ENCODE measurements at places on chromosomes 5 and 9.

GRCh38 chr9:134373953-134374300 lies 47.7 kb downstream of the RXRA start:
- no peak for DNase-seq

DNA sequence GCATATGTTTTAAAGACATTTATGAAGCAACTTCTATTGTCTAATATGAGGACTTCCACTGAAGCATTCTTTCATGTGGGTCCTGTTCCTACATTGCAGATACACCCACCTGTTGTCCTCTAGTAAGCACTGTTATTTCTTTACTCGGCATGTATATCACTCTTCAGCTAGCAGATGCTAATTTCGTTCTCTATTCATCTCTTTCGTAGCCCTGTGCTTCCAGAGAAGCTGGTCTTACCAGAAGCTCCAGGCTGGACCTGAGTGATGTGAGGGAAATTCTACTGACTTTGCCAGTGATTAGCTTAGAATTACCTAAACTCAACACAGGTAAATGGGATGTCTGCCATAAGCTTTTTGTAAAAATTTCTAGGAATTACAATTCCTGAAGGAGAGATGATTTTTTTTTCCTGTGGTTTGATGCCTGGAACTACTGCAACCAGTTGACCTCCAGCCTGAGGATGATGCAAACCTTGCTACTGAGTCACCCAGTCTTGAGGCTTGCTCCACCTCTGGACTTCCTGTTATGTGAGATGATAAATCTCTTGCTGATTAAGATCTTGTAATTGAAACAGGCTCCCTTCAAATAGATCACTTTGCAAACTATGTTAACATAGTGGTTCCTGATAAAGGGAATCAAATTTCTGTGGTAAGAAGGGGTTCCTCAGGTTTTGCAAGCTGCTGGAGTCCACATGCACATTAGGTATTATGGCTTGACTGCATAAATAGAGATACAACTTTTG lies 52.2 kb upstream of the SPINK5 start:
- DNase-seq = no peak

DNA sequence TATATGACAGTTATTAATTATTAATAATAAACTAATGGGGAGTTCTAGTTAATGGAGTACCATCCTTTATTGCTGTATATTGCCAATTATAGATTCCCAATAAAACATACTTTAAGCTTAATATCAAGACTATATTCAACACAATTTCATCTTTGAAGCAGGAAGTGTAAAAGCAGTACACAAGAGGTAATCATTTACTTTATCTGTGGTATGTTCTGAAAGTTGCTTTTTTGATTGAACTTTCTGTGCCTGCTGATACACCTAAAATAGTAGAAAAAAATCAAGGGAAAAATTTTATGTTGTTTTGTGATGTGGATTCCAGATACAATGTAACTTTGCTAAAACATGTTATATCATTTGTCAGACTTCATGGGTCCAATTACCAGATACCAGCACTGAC lies 58.0 kb downstream of the ACO1 start:
- DNase-seq = no peak

DNA sequence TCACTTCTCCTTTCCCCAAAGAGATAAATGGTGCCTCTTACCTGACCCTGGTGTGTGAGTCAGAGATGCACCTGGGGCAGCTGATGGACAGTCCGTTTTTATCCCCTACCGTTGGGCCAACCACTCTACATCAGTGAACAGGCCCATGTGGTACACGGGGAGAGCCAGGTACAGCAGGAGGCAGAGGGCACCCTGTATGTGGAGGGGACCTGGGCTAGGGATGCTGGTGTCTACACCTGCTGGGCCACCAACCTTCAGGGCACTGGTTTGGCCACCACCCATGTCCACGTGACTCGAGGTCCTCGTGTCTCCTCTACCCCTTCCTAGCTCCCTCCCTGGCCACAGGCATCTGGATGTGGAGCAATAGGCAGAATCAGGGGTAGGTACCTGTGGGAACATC lies 22.7 kb upstream of the ANXA6 start:
- DNase-seq = no peak

GRCh38 chr9:69218166-69218565 lies 44.1 kb downstream of the TJP2 start:
- DNase-seq = peak; percentile 11

- DNase-seq = no peak
Measured at GRCh38 chr5:103783669-103784068, 221.1 kb upstream of the NUDT12 start.

- no peak for DNase-seq
Measured at GRCh38 chr5:172696171-172696849, 55.2 kb downstream of the NEURL1B start.

- no peak for DNase-seq
Measured at GRCh38 chr5:66661149-66661548, 65.0 kb downstream of the MAST4 start.

- DNase-seq = no peak
Measured at GRCh38 chr5:98065261-98065909, 708.1 kb upstream of the RGMB start.

- DNase-seq = no peak
Measured at GRCh38 chr5:68489556-68489955, 274.0 kb downstream of the PIK3R1 start.

- DNase-seq = no peak
Measured at GRCh38 chr9:36894695-36895310, 139.3 kb downstream of the PAX5 start.

GRCh38 chr9:117682955-117683710 lies 21.1 kb upstream of the TLR4 start:
- no peak for DNase-seq

GRCh38 chr5:170404398-170404797 lies 15.2 kb upstream of the KCNMB1 start:
- DNase-seq = no peak

GRCh38 chr5:80141681-80142080 lies 106.5 kb downstream of the THBS4 start:
- no peak for DNase-seq

- DNase-seq = no peak
Measured at GRCh38 chr9:123866497-123866896, 63.4 kb downstream of the DENND1A start.

DNA sequence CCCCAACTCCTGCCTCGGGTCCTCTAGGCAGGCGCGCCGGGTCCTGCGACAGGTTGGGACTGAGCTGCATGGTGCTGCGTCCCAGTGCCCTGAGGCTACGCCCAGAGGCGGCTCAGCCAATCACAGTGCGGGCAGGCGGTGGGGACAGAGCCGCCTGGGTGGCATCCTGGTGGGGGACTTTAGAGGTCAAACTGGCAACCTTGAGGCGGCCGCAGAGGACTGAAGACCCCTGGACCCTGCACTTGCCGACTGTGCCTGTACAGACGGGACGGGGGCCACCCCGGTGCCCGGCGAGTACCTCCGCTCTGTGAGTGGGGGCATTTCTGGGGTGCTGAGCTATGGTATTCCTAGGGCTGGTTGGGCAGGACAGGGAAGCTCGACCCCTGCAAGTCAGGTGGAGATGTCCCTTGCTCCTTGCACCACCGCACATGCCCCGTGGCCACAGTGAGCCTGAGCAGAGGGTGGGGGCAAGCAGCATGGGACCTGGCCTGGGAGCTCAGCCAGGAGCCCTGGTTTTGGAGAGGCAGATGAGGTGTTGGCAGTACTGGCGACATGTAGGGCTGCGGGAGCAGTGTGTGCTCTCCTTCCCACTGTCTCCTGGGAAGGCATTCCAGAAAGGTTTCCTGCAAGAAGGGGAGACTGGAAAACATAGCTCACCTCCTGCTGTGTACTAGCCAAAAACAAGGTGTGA lies 45.5 kb downstream of the CTSL start:
- DNase-seq = no peak

GRCh38 chr5:74392711-74393351 lies 247.7 kb downstream of the ENC1 start:
- DNase-seq = no peak

- no peak for DNase-seq
Measured at GRCh38 chr9:75909776-75910175, 19.3 kb downstream of the PCSK5 start.

DNA sequence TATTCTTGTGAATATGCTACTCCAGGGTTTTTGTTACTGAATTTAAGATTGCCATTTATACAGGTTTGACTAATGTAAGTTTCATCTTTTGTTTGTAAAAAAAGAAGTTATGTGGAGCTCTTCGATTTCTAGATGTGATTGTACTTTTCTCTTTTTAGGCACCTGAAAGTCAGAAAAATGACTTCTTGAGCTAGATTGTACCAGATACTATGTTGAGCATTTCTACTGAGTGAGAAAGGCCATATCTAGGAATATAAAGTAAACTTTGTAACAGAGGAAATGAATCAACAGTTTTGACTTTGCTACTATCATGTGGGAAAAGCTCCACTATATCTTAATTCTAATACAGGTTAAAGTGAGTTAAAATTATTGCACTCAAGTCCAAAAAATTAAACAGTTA lies 25.1 kb downstream of the SMC5 start:
- no peak for DNase-seq

- DNase-seq = no peak
Measured at GRCh38 chr5:152369298-152369697, 35.8 kb downstream of the NMUR2 start.

DNA sequence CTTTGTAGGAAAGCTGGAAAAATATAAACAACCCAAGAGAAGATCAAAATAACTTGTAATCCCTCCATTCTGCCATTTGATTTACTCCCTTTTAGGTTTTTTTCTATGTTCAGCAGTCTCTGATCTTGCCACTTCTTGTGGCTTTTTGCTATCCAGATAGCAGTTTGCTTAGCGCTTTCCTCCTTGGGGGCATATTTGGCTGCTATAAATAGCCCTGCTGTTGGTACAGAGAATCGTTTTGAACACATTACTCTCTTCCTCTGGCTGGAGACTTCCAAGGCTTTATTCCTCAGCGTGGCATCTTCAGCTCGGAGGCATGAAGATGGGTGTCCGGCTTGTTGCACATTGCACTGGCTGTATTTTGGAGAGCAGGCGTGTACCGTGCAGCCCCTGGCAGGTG lies 38.6 kb downstream of the HMCN2 start:
- DNase-seq = no peak

- no peak for DNase-seq
Measured at GRCh38 chr9:26742828-26743476, 149.7 kb downstream of the CAAP1 start.

DNA sequence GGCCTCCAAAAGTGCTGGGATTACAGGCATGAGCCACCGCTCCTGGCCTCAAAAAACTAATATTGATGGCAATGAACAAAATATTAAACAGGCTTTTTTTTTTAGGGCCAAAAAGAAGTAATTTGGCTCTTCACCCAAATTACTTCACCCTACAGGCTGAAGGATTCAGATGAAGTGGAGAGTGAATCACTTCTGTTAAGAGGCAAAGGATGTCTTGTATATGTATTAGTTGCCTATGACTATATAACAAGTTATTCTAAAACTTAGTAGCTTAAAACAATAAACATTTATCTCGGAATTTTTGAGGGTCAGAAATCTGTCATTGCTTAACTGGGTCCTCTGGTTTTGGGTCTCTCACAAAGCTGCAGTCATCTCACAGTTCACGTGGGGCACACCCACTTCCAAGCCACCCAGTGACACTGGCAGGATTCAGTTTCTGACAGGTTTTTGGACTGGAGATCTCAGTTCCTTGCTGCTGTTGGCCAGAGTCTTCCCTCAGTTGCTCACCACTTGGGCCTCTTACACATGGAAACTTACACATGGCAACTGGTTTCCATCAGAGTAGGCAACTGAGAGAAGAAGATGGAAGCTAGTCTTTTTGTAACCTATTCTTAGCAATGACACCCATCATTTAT lies 66.7 kb downstream of the IQGAP2 start:
- DNase-seq = no peak

DNA sequence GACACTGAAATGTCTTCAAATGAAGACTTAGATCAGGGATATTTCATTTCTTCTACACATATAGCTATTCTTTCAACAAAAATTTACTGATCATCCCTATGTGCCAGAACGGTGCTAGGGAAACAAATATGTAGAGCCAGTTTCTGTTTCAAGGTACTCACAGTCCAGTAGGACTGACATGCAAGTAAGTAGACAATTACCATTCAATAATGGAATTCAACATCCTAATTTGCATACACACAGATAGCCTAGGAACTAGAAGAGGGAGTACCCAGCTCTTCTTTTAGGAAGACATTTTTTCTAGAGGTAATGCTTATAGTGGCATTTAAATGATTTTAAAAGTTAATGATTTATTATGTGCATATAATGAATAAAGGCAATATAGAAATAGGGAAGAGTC lies 388.8 kb downstream of the ZSWIM6 start:
- DNase-seq = no peak

DNA sequence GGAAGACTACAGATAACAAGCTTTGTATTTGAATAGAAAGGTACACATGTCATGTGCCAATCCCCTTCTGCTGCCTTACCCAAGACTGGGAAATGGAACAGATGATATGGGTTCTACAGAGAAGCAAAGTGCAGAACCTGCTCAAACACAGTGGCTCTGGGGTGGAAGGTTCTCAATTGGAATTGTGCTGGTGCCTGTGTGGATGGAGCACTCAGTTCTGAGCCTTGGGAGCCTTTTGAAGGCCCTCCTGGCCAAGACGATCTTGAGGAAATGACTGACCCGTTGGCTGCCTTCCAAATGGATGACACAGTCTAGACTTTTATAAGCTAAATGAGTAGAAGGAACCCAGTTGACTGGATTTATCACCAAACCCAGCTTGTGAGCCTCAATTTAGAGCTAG lies 4.2 kb upstream of the PRSS3 start:
- no peak for DNase-seq

DNA sequence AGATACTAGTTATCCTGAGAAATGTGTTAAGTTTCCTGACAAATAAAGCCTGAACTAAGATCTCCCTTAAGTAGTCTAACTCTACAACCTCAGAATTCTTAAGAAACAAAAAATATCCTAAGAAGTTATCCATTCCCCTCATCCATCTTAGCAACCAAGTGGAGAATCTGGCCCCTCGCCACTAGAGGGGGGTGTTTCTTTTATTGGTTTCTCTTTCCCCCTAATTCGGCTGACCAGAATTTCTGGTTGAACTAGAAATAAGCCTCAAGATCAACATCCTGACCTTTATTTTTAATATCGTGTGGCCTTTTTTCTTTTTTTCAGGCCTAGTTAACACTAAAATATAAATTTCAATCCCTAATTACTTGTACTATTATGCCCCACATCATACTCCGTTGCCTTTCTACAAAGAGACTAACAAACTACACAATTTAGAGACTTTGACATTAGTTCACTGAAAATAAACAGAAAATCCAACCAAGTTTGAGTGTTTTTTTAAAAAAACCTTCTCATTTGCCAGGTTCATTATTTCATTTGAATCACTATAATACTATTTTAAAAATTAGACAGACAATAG lies 14.3 kb upstream of the NR4A3 start:
- peak; percentile 83 for DNase-seq

DNA sequence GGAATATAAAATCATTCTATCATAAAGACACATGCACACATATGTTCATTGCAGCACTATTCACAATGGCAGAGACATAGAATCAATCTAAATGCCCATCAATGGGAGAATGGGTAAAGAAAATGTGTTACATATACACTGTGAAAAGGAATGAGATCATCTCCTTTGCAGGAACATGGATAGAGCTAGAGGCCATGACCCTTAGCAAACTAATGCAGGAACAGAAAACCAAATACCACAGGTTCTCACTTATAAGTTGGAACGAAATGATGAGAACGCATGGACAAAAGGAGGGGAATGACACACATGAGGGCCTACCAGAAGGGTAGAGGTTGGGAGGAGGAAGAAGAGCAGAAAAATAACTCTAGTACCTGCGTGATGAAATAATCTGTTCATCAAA lies 21.0 kb upstream of the RANBP6 start:
- no peak for DNase-seq
